WERI-Rb-1 (cell line): ENCODE measurements at places on chromosomes 4 and X.

DNA sequence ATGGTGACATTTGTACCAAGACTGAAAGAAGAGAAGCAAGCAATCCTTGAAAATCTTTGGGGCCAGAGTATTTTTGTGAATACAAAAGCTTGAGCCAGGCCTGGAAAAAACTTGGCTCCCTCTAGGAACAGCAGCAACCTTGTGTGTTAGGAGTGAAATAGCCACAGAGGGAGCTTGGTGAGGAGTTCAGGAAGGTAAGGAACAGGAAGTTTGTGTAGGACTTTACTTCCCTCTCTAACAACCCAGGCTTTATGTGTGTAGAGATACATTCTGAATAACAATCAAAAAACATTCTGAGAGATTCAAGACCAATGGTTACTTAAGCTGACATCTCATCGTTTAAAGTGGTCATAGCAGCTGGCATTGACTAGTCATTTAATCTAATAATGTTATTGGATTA lies 668.5 kb downstream of the PCDH18 start:
- DNase-seq: peak; percentile 19

DNA sequence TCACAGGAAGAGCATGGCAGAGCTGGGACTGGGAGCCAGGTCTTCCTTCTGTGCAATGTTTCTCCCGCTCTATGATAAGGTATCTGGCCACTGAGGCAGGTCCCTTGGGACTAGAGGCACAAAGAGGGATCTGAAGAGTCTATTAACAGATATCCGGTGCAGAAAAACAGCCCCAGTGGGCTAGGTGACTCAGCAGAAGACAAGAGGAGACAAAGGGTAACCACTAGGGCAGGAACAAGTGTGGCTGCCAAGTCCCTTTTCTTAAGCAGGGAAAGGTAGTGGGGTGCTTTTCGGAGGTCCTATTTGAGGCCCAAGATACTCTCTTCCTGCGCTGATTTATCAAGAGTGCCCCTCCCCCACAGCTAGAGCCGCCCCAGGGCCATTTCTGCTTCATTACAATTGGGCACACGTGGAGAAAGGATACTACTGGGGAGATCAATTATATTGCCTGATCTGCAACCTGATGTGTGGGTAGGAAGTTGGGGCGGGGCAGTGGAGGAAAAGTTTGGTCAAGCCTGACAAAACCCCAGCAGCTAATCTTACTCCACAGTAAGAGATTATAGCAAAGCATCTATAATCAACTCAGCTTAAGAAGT lies at the start of gene DGAT2L6:
Gene DGAT2L6 (plus strand): TSS at position 546 of the 596 bp plus-strand sequence. CDS start 100 bp downstream, outside the sequence.
- peak; percentile 64 for DNase-seq

- DNase-seq: peak; percentile 78
Observed at GRCh38 chr4:153142700-153143438, 61.4 kb upstream of the TRIM2 start.

GRCh38 chr4:8344377-8344776 lies 74.8 kb downstream of the HTRA3 start:
- DNase-seq: no peak

DNA sequence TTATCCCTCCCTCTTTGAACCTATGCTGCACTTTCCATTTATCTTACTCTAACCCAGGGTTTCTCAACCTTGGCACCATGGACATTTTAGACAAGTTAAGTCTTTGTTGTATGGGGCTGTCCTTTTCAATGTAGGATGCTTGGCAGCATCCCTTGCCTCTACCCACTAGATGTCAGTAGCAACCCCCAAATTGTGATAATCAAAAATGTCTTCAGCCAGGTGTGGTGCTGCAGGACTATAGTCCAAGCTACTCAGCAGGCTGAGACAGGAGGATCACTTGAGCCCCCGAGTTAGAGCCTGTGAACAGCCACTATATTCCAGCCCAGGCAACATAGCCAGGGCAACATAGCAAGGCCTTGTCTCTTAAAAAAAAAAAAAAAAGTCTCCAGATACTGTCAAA lies 7.0 kb downstream of the LRCH2 start:
- DNase-seq: peak; percentile 60

- DNase-seq: no peak
Observed at GRCh38 chrX:42770566-42770965, 7.4 kb downstream of the PPP1R2C start.

GRCh38 chr4:30860978-30861377 lies 140.8 kb downstream of the PCDH7 start:
- DNase-seq: no peak

GRCh38 chr4:165398570-165398969 lies 19.8 kb downstream of the CPE start:
- DNase-seq: peak; percentile 89

DNA sequence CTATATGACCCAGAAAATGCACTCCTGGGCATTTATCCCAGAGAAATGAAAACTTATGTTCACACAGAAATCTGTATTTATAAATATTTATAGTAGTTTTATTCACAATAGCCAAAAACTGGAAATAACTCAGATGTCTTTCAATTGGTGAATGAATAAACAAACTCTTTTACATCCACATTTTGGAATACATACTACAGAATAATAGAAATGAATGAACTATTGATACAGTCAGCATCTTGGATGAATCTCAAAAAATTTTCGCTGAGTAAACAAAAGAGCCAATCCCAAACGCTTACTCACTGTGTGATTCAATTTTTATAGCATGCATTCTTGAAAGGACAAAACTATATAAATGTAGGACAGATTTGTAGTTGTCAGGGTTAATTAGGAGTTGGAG lies 75.1 kb upstream of the HTR2C start:
- no peak for DNase-seq

GRCh38 chrX:14030174-14030530 lies 460 bp upstream of the GEMIN8 start:
- no peak for DNase-seq

- no peak for DNase-seq
Observed at GRCh38 chr4:182928061-182928460, 10.9 kb upstream of the DCTD start.

DNA sequence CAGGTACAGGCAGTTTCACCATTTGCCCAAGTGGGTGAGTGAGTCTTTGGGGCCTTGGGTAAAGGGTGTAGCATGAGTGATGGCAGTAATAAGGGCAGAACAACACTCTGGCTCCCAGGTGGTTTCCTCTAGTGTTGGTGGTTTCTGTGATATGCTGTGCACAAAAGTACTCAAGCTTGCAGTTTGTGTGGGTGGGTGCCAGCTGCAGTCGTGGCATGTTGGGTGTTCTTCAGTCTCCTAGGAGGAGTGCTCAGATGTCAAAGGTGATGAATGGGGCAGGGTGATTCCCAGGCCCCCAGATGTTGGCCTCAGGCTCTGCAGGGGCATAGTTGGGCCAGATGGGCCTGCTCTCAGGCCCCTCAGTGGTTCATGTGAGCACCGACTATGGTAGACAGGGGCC lies 166.1 kb upstream of the KLF8 start:
- DNase-seq: no peak

DNA sequence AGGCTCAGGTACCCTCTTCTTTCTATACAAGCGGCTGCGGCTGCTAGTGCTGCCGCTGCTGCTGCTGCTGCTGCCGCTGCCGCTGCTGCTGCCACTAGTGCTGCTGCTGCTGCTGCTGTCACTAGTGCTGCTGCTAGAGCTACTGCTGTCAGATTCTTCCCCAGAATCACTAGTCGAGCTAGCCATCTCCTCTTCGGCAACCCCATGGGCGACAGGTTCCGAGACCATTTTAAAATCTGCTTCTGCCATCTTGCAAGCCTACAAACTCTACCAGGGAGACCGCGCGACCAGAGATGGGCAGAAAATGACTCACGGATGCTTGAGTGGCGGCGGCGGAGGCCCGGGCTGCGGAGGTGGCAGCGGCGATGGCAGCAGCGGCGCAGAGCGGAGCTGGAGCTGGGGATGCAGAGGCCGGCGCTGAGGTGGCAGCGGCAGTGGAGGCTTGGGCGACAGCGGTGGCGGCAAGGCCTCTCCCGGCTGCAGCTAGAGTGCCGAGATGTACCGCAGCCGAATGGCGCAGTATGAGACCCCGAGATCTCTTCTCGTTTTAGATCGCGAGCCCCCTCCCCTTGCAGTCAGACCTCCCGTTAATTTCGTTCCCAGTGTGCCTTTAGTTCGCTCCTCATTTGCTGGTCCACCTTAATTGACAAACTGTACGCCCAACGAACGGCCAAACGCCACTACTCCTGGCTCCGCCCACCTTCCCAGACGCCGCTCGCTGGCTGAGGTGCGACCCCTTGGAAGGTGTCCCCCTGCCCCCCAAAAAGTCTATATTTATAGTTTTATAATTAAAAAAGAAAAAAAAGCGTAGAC lies at the start of gene NAP1L3:
Gene NAP1L3 (minus strand): TSS at position 523 of the 813 bp plus-strand sequence. CDS start 274 bp downstream, at position 249.
- DNase-seq: no peak

GRCh38 chrX:115251458-115252233 lies 17.8 kb upstream of the LRCH2 start:
- no peak for DNase-seq

- DNase-seq: no peak
Observed at GRCh38 chr4:173380987-173381386, 10.2 kb downstream of the SAP30 start.

DNA sequence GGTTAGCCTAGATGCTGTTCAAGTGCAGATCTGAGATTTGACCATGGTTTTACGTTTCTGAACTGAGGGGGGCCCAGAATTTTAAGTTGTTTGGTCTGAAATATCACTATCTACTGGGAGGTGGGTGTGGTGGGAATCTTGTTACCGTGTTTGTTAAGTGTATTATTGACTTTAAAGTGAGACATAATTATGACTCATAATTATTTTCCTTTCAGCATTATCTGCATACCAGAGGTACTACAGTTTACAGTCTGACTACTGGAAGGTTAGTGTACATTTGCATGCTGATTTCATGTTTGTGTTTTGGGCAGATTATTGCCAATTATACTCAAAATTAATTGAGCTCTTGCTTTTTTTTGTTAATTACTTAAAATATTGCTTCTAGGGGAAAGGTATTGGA lies 101.5 kb downstream of the KDM6A start:
- no peak for DNase-seq

GRCh38 chrX:37638047-37638446 lies 47.5 kb upstream of the XK start:
- DNase-seq: no peak

DNA sequence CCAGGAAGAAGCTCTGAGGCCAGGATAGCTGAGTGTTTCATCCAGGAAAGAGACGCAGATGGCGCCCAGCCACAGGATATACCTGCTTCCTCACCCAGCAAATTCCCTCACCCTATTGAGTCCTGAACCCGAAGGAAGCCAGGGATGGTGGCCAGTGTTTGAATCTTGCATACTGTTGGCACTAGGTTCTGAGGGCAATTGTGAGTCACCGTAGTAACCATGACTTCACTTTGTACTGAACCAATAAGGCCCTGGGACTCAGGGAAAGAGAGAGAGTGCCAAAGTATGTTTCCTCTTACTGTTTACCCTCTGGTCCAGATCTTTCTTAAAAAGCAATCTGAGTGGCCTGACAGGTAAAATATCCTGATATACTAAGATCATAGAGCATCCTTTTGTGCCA lies 25.6 kb upstream of the SMIM10L2A start:
- no peak for DNase-seq

GRCh38 chrX:153688071-153688470 lies 345 bp downstream of the SLC6A8 start:
- DNase-seq: no peak

DNA sequence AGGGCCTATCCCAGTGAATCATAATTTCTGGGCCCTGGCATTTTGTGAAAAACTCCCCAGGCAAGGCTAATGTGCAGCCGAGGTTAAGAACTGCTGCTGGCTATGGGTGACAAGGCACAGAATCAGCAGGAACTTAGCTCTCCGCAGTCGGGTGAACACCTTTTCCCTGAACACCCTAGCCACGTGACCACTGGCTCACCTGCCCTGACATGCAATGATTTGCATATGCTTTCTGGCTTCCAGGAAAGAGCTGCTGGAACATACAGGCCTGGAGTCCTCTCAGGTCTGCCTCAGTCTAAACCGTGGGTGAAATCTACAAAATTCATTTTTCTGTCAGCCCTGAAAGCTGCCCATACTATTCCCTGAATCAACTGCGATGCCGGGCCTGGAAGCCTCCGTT lies 56.6 kb downstream of the ZNF827 start:
- no peak for DNase-seq

GRCh38 chr4:155099231-155099630 lies 109.2 kb upstream of the NPY2R start:
- no peak for DNase-seq

DNA sequence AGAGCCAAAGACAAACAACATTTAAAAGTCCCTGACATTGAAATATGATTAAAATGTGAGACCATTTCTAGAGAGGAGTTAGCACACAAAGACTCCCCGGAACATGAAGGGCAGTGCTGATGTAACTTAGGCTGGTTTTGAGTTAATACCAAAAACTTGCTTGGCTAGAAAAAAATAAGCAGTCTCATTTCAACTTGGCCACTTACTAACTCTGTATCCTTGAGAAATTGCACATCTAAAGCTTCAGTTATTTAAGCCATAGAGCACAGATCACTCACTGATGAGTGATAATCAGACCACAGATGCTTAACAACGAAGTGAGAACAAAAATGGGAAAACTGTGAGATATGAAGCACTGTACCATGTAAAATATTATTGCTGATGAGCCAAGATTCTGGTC lies 65.9 kb upstream of the MAOA start:
- DNase-seq: no peak

DNA sequence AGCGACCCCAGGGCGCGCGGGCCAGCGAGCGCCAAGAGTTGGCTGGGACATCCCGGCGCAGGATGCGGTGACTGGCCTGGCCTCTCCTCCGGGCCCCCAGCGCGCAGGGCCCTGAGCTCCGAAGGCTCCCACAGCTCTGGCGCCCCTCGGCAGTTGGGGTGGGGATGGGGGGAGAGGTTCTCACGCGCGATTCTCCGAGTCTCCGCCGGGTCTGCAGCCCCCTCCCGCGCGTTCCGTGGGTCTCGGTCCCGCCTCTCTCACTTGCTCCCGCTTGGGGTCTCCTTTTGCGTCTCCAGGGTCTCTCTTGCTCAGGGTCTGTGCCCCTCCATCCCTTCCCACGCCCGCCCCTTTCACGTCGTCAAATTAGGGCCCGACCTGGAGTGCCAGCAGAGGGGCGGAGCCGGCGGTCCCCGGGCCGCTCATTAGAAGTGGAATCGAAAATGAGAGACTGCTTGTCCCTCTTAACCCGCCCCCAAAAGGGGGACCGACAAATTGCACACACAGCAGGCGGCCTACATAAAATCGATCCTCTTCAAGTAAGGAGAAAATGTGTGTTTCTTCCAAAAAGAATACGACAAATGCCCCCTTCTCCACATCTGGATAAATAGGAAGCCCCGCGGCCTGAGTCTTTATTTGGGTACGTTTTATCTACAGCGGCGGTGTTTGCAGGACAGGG lies 877 bp upstream of the NKX1-1 start:
- DNase-seq: peak; percentile 12

- no peak for DNase-seq
Observed at GRCh38 chrX:79107891-79108718, 36.4 kb upstream of the GPR174 start.
